ENCODE measurements at places on chromosomes 7 and 10. TPM values are rescaled to one million over a fixed set of nuclear protein-coding genes. Genes with fewer than 3 reads are reported as not detected.

The MEOX2 gene
- not detected for total RNA-seq

The LRRD1 gene
- not detected for total RNA-seq

The FAM24B gene
- 9.6 TPM for total RNA-seq

The SEMA3E gene
- not detected for total RNA-seq

The SIRT1 gene
- total RNA-seq, result 30.6 TPM

The KCNIP2 gene
- total RNA-seq, result 1.0 TPM

The SEMA3C gene
- total RNA-seq, result not detected

The ASB15 gene
- not detected for total RNA-seq

The NEUROD6 gene
- not detected for total RNA-seq

The AKR1C8 gene
- not detected for total RNA-seq

The GTF2IRD1 gene
- 0.67 TPM for total RNA-seq

The PRKCQ gene
- total RNA-seq, result 47.0 TPM

The CCDC71L gene
- total RNA-seq, result 35.1 TPM

The PPP2R2D gene
- total RNA-seq, result 24.9 TPM

The ACBD7 gene
- total RNA-seq, result 1.2 TPM

The TRPV5 gene
- not detected for total RNA-seq

The OPN1SW gene
- not detected for total RNA-seq
